ENCODE measurements at places on chromosomes 7 and 10.
A peak's percentile ranks its signal among the peaks of the same experiment; 100 is the strongest.

- DNase-seq: no peak
Observed at GRCh38 chr10:109275960-109276359, 647.4 kb downstream of the XPNPEP1 start.

GRCh38 chr7:1492221-1492620 is 12.0 kb downstream of the INTS1 start:
- DNase-seq: no peak

- no peak for DNase-seq
Observed at GRCh38 chr10:11511321-11511720, 100.1 kb downstream of the USP6NL start.

DNA sequence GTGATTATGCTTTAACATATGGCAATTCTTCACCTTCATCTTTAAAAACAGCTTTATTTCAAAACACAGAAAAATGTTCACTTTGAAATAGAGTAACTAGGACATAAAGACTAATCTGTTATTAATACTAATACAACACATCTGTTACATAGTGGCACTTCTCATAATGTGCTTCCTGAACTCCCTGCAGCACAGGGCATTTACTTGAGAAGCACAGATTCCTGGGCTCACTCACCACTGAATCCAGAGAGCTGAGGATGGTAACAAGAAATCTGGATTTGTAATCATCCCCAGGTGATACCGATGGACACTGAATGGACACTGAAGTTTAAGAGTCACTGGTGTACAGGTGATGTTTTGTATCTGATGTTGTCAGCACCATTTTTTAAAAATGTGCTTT is 96.1 kb downstream of the COL28A1 start:
- DNase-seq: no peak

GRCh38 chr10:87585565-87586514 is 73.8 kb upstream of the PAPSS2 start:
- no peak for DNase-seq

DNA sequence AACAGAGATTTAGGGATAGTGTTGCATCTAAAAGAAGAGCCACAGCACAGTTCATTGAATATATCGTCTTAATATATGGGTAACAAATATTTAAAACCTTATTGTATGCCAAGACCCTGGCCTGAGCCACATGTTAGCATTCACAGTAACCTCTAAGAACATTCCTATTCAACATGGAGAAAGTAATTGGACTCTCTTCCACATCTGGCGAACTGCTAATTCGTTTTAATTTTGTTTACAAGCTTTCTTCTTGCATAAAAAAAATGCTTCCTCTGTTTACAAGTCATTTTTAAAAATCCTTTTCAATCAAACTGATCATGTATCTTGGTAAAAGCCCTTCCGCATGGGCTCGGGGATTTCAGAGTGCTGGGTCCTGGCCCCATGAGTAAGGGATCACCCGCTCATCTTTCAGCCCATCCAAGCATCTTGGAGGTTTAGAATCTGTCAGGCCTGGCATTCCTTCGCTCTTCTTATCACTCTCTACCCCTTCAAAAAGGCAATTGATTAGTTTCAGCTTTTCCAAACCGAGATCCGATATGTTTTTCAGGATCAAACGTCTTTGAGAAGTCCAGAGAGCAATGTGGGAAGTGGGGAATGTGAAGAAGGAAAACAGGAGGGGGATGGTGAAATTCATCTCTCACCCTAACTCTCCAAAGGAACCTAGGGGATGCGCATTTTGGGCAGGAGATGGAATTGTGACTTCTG is 7.3 kb downstream of the TWIST1 start:
- DNase-seq: no peak

DNA sequence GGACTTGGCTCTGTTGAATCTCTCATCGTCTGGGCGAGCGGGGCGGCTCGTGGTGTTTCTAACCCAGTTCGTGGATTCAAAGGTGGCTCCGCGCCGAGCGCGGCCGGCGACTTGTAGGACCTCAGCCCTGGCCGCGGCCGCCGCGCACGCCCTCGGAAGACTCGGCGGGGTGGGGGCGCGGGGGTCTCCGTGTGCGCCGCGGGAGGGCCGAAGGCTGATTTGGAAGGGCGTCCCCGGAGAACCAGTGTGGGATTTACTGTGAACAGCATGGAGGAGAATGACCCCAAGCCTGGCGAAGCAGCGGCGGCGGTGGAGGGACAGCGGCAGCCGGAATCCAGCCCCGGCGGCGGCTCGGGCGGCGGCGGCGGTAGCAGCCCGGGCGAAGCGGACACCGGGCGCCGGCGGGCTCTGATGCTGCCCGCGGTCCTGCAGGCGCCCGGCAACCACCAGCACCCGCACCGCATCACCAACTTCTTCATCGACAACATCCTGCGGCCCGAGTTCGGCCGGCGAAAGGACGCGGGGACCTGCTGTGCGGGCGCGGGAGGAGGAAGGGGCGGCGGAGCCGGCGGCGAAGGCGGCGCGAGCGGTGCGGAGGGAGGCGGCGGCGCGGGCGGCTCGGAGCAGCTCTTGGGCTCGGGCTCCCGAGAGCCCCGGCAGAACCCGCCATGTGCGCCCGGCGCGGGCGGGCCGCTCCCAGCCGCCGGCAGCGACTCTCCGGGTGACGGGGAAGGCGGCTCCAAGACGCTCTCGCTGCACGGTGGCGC is at the start of gene EN2:
Gene EN2 (plus strand): TSS at position 19 of the 767 bp plus-strand sequence. CDS start 249 bp downstream, at position 268.
- peak; percentile 25 for DNase-seq

- no peak for DNase-seq
Observed at GRCh38 chr7:16708980-16709379, 44.6 kb upstream of the TSPAN13 start.

- no peak for DNase-seq
Observed at GRCh38 chr10:112767156-112767555, 182.9 kb upstream of the TCF7L2 start.

DNA sequence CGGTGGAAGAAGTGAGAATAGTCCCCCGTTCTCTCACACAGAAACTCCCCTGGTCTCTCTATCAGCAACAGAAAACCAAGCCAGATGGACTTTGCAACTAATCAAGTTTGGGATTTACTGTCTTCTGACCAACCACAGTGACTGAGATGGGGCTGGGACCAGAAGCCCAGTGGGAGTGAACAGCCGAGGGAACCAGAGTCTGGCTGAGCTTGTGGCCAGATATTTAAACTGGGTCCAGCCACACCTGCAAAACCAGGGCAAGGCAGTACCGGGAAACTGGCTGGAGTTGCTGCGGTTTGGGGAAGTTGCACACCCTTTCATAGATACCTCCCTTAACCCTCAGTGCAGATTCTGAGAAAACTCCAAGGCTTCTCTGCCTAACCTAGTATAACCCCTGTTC is 6.0 kb downstream of the GSTK1 start:
- DNase-seq: no peak

- no peak for DNase-seq
Observed at GRCh38 chr7:90832726-90833125, 236.6 kb downstream of the CDK14 start.

- no peak for DNase-seq
Observed at GRCh38 chr7:3075441-3075840, 31.8 kb upstream of the CARD11 start.

GRCh38 chr10:124320778-124321432 is 97.8 kb downstream of the OAT start:
- no peak for DNase-seq

GRCh38 chr10:37839243-37839642 is 18.2 kb downstream of the ZNF248 start:
- DNase-seq: no peak

- DNase-seq: no peak
Observed at GRCh38 chr10:63054889-63055611, 78.1 kb upstream of the NRBF2 start.

GRCh38 chr10:61784354-61785133 is 117.0 kb upstream of the ARID5B start:
- no peak for DNase-seq

GRCh38 chr7:5428478-5429252 is 5.0 kb upstream of the TNRC18 start:
- no peak for DNase-seq

DNA sequence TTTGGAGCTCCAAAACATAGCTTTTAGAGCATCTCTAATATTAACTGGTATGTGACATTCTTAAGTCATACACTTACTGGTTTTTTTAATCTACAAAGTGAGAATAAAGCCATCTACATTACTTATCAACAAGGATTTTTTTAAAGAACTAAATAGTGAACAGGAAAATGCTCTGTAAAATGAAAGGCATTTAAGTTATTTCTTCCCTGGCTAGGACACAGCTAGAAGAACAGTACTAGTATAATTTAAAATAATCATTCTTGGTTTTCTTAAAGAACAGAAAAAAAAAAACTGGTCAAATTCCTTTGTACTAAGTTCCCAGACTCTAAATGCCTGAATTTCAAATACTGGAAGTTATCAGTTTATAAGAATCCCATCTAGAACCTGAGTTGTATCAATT is 139.5 kb downstream of the SRPK2 start:
- DNase-seq: no peak

- DNase-seq: no peak
Observed at GRCh38 chr10:13643016-13643415, 56.3 kb downstream of the PRPF18 start.

DNA sequence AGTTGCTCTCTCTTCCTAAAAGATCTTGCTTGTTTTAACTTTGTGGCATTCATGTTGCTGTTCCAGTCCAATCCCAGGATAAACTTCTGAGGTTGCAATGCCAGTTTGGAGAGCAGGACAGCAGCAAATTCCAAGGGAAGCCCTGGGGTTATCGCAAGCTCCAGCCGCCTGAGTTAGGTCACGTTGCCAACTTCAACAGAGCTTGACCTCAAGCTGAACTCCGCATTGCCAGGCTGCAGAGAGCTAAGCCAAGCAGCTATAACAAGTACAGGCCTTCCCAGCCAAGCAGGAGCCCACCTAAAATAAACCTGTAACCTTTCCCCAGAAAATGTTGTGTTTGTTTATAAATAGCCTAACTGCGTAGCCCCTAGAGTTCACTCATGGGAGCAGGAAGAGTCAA is 138.9 kb upstream of the LYZL1 start:
- no peak for DNase-seq

- DNase-seq: no peak
Observed at GRCh38 chr10:57716884-57717283, 550.8 kb downstream of the IPMK start.

GRCh38 chr10:113356794-113357680 is 195.8 kb upstream of the HABP2 start:
- DNase-seq: no peak

DNA sequence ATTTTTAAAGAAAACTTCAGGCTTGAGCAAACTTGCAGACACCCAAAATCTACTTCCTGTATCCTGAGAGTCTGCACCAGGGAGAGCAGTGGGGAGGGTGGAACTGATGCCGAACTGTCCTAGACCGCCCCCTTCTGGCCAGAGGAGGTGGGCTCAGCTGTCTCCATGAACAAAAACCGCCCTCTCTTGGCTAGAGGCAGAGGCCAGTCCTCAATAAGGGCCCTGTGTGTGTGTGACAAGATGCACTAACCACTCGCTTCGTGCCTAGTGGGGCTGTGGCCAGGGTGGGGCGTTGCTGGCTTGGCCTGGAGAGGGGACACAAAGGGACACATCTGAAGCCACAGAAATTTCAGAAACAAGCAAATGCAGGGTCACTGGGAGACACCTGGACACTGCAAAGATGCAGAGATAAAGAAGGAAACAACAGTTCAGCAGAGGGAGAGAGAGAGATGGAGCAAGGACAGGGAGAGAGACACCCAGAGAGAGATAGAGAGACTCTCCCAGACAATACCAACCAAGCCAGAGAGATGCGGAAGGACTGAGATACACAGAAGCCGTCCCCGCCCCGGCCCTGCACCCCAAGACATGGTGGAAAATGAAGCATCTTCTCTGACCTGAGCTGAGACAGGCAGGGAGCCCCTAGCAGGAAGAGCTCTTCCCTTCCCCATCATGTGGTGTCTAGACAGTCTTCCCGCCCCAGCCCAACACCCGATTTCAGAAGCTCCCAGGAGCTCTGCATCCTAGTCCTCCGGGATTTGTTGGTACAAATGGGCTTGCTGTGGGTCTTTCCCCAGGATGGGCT is 22.7 kb upstream of the FXYD4 start:
- peak; percentile 38 for DNase-seq

DNA sequence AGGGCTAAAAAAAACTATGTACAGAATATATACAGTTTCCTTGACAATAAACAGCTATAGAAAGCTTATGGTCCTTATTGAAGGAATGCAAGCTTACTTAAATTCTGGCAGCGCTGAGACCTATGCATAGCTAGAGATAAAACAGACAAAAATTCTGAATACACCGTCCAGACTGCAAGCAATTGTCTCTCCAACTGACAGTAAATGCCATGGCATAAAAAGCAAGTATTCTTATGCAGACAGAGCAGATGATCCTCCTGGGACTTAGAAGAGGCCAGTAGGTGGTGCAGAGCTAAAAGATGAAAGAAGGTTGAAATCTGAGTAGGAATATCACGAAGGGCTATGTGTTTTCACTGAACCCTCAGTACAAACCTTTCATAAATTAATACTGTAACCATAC is 157.0 kb upstream of the CACNA2D1 start:
- DNase-seq: no peak

- no peak for DNase-seq
Observed at GRCh38 chr10:129993621-129994020, 29.5 kb upstream of the EBF3 start.

DNA sequence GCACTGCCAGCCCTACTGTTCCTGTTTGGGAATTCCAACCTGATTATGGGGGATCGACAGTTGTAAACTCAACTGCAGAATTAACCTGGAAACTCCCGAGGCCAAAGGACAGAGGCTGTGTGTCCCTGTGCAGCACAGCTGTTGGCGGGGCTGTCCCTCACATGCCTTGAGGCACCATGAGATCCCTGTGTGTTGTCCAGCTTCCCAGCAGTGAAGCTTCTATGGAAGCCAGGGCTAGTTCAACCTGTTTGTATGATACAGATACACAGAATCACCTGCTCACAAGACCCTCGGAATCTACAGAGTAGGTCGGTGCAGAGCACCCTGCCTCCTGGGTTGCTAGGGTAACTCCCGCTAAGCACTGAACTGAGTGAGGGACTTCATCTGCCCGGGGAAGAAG is 61.0 kb upstream of the EFCAB10 start:
- DNase-seq: no peak

DNA sequence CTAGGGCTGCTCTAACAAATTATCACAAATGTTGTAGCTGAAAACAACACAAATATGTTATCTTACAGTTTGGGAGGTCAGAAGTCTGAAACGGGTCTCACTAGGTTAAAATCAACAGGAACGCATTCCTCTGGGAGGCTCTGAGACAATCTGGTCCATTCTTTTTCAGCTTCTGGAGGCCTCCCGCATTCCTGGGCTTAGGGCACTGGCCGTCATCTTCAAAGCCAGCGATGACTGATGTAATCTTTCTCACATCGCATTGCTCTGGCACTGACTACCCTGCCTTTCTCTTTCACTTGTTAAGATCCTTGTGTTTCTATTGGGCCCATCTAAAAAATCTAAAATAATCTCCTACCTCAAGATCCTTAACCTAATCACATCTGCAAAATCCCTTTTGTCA is 1071.5 kb upstream of the C7orf33 start:
- no peak for DNase-seq

GRCh38 chr7:141708351-141708750 is at the start of gene WEE2:
Gene WEE2, plus strand, starts transcription at chr7:141708353. Its CDS starts 406 bp downstream, at chr7:141708759.
- no peak for DNase-seq
